MG63 (cell line): ENCODE measurements at places on chromosomes 12 and 14.

- DNase-seq, result no peak
Measured at GRCh38 chr14:76496595-76496994, 120.7 kb downstream of the ESRRB start.

GRCh38 chr14:73753887-73754795 lies 40.0 kb upstream of the PNMA1 start:
- DNase-seq, result peak; percentile 66

- DNase-seq, result peak; percentile 11
Measured at GRCh38 chr12:14167005-14167628, 185.7 kb upstream of the GRIN2B start.

GRCh38 chr12:107138990-107139389 lies 45.6 kb upstream of the CRY1 start:
- DNase-seq, result no peak

GRCh38 chr12:119008691-119009221 lies 27.4 kb downstream of the SRRM4 start:
- no peak for DNase-seq

DNA sequence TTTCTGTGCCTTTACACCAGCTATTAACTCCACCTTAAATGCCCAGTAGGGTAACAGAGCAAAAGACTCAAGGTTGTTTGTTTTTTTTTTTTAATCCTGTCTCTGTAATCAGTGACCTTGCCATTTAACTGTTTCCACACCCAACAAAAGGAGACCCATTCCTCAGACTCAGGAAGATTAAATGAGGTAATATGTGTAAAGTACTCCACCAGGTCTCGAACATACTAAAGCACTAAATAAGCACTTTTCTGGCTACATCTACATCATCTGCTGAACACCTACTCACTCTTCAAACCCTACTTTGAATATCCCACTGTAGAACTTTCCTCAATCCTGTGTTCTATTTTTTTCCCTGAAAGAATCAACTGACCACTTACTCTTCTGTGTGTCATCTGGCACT lies 4.1 kb downstream of the SLC2A13 start:
- DNase-seq, result no peak

DNA sequence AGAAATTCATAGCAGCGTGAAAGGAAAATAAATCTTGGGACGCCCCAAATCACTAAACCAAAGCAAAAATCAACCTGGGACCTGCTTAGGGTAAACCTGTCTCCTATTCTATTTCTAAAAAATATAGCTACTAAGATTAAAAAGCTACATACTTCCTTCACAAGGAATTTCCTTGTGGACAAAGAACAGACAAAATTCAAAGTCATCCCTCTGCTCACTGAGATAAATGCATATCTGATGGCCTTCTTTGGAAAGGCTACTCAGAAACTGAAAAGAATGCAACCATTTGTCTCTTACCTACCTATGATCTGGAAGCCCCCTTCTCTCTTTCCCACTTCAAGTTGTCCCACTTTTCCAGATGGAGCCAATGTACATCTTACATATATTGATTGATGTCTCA lies 93.0 kb upstream of the CNOT2 start:
- DNase-seq, result no peak

GRCh38 chr12:57736741-57737466 lies 1.6 kb downstream of the AGAP2 start:
- DNase-seq, result no peak
